ENCODE measurements at places on chromosomes 4 and X.
A peak's percentile ranks its signal among the peaks of the same experiment; 100 is the strongest.

DNA sequence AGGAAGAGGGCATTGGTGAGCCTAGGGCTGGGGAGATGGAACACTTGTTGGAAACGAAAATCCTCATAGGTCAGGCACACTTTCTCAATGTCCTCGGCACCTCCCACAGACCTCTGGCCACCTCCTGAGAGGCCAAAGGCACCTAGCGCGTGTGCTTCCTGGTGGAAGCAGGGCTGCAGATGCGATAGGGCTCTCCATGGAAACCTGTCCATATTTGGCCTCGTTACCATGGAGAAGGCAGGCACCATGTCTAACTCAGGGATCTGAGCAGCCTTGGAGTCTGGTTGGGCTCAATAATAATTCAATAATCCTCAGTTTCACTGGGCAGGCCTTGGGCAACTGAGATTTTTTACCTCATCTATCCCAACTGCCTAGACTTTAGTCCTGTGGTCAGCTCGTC lies 58.3 kb downstream of the RAI2 start:
- no peak for DNase-seq

- DNase-seq: no peak
Observed at GRCh38 chr4:73868206-73869129, 725 bp upstream of the CXCL1 start.

GRCh38 chrX:85499400-85499799 lies 119.9 kb upstream of the POF1B start:
- no peak for DNase-seq

- DNase-seq: no peak
Observed at GRCh38 chr4:76276813-76277212, 25.3 kb downstream of the FAM47E start.

- DNase-seq: no peak
Observed at GRCh38 chr4:17680559-17681280, 66.3 kb downstream of the MED28 start.

DNA sequence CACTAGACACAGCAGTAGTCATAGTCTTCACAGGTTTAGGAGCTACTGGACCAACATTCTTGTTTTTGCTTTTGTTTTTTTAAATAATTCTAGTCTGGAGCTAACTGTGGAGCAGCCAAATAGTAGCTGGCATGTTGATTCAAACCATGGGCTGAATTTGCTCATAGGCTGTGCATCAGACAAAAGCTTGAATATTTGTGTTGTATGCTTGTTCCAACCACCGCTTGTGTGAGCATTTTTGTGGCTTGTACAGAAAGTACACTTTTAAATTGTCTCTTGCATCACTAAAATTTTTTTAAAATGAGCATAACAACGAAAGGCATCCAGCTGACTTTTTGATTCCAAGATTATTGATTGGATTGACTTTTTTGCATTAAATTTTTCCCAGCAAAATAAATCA lies 39.6 kb downstream of the CCNI start:
- DNase-seq: no peak

GRCh38 chr4:102492531-102493241 lies 8.5 kb upstream of the NFKB1 start:
- DNase-seq: no peak

GRCh38 chr4:67512501-67512900 lies 32.8 kb downstream of the CENPC start:
- DNase-seq: no peak

DNA sequence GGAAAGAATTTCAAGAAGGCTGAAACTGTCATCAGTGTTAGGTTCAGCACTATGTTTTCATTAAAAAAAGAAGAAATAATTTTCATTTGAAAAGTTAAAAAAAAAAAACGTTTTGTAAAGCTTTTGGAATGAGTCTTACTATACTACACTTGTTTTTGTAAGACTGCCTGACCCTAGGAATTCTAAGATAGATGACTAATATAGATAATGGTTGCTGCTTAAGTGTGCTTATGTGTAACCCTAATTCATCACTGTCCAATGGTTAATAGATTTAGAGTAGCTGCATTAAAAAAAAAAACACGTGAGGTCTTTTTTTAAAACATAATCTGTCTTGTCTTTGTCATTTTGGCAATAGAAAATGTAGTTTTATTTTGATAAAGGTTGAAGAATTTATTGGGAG lies 323.2 kb downstream of the IL1RAPL1 start:
- no peak for DNase-seq

- no peak for DNase-seq
Observed at GRCh38 chr4:85478576-85478975, 3.6 kb downstream of the ARHGAP24 start.

DNA sequence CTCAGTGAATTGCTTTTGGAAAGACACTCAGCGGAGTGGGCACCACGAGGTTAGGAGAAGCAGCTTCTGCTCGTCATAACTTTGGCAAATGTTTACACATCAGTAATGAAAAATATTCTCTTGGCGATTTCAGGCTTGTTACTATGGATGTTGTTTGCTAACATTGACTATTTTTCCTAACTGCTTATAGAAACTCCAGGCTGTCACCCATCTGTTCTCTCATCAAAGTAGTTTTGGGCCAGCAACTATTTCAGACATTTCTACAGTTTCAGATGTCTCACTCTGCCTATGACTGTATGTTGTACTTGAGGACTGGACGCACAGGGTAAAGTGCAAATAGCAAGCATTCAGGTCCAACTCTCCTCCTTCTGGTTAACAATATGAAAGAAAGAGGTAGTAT lies 346.7 kb downstream of the TRIML1 start:
- DNase-seq: no peak

GRCh38 chr4:169665046-169665737 lies 44.8 kb downstream of the CLCN3 start:
- no peak for DNase-seq

- no peak for DNase-seq
Observed at GRCh38 chrX:44020693-44021092, 47.5 kb upstream of the NDP start.

- DNase-seq: no peak
Observed at GRCh38 chrX:72243472-72243871, 4.6 kb upstream of the ERCC6L start.

GRCh38 chrX:76398970-76399369 lies 28.5 kb upstream of the MAGEE1 start:
- no peak for DNase-seq

- no peak for DNase-seq
Observed at GRCh38 chrX:13258052-13258444, 61.8 kb downstream of the ATXN3L start.

DNA sequence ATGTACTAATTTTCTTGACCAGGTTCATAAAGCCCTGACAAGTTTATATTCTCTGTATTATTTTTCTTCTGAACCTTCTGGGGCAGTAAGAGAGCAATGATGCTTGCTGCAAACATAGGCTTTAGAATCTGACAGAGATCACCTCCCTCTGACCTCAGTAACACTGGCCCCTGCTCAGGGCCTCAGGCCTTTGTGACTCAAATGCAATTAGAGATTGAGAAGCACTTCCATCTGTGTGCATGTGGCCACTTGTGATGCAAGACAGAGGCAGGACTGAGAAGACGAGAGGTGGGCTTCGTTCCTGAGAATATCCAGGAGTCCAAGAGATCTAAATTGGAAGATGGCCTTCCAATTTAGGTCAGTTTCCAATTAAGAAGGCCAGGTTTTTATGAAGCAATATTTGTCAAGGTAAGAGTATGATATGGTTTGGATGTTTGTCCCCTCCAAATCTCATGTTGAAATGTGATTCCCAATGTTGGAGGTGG lies 82.8 kb upstream of the VEGFC start:
- no peak for DNase-seq

- no peak for DNase-seq
Observed at GRCh38 chrX:27964432-27964831, 16.8 kb downstream of the DCAF8L1 start.

DNA sequence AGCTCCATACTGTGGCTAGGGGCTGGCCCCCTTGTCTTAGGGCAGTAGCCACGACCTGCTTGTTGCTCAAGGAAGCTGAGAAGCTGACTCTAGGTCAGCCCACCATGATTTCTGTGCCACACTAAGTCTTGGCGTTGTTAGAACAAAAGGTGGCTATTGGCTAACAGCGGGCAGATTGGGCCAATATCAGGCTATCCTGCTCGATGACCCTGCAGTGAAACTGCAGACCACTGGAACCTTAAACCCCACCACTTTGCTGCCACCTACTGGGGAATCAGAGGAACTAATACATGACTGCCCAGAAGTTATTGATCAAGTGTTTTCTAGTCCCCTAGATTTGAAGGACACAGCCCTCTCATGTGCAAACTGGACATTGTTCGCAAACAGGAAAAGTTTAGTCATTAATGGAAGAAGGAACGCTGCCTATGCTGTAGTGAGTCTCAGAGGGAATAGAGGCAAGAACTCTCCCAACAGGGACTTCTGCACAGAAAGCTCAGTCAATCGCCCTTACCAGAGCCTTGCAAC lies 17.0 kb upstream of the PAPSS1 start:
- peak; percentile 55 for DNase-seq

DNA sequence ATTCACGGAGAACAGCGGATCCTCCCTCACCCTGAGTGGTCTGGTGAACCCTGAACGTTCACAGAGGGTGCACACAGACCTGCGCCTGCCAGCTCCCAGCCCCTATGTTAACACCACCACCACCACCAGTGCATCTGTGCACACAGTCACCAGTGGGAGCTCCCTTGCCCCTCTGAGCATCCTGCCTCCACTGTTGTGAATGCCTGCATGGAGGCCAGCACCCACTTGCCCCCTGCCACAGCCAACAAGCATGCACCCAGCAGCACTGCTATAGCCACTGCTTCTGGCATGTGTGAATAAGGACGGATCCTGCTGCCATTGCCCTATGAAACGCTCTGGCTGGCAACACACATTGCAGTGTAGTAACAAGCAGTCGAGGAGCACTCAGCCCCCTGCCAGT lies 29.1 kb upstream of the PWWP3B start:
- no peak for DNase-seq

GRCh38 chrX:47093248-47093647 lies 15.0 kb downstream of the RGN start:
- DNase-seq: no peak

- no peak for DNase-seq
Observed at GRCh38 chrX:41781500-41781899, 57.5 kb downstream of the GPR82 start.

- no peak for DNase-seq
Observed at GRCh38 chrX:108250654-108251579, 159.3 kb downstream of the ATG4A start.

- DNase-seq: no peak
Observed at GRCh38 chr4:54695337-54695736, 37.6 kb downstream of the KIT start.

- DNase-seq: no peak
Observed at GRCh38 chrX:110394651-110395050, 36.0 kb downstream of the RTL9 start.

DNA sequence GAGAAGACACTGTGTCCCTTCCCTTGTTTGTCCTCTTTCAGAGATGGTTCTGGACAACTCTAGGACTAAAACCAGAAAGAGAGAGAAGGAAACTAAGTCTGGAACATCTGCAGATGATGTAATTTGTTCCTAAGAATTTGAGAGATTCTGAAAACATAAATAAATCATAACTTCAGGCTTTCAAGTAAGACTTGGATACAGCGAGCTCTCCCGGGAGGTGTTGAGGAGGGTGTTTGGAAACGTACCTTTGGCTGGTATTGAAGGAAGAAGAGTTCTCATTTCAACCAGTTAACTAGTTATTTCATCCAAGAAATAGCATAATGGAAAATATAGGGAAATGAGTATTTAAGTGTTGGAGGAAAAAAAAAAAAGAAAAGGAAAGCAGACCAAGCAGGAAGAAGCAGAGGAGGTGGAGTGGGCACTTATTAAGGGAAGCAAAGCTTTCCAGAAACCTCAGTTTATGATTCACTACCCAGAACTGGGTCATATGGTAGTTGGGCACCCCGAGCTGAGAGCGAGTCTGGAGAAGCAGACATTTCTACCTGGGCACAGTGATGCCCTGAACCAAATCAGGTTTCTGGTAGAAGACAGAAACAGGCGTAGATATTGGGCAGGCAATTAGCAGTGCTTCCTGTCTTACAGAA lies 26.9 kb downstream of the CCNG2 start:
- DNase-seq: no peak

Measured in progenitor cell of endocrine pancreas (in vitro differentiated cells).